ENCODE measurements at places on chromosomes 2 and 18. TPM values are rescaled to one million over a fixed set of nuclear protein-coding genes. Genes with fewer than 3 reads are reported as not detected.

Gene IL36A
- 0.53 TPM for total RNA-seq

Gene STARD6
- total RNA-seq, result not detected

Gene OR6B2
- total RNA-seq, result not detected

Gene PROC
- not detected for total RNA-seq

Gene WDPCP
- 9.6 TPM for total RNA-seq

Gene NT5C1B
- total RNA-seq, result not detected

Gene C2orf15
- 1.8 TPM for total RNA-seq

Gene TMEM131
- 26.8 TPM for total RNA-seq

Gene CPLX4
- total RNA-seq, result not detected

Gene CYS1
- total RNA-seq, result not detected

Gene GFPT1
- 30.9 TPM for total RNA-seq

Gene ERLEC1
- total RNA-seq, result 27.1 TPM

Gene MATN3
- not detected for total RNA-seq

Gene SERPINB10
- not detected for total RNA-seq

Gene ASB1
- total RNA-seq, result 25.3 TPM

Gene CTAGE1
- total RNA-seq, result not detected

Gene INPP5D
- 121 TPM for total RNA-seq

Gene DYNC2LI1
- total RNA-seq, result 1.4 TPM

Gene CIAO1
- total RNA-seq, result 58.0 TPM

Gene FAM110C
- 0.19 TPM for total RNA-seq

Gene ERBB4
- not detected for total RNA-seq

Gene SUPT7L
- total RNA-seq, result 55.5 TPM

Gene SPC25
- total RNA-seq, result 0.22 TPM

Gene EGR4
- 0.22 TPM for total RNA-seq

Gene MTHFD2
- total RNA-seq, result 25.8 TPM

Gene CHN1
- 4.6 TPM for total RNA-seq

Gene DCDC2C
- total RNA-seq, result not detected

Gene INHA
- total RNA-seq, result not detected

Gene MC5R
- total RNA-seq, result not detected

Gene AFF3
- 5.5 TPM for total RNA-seq

Gene FBXO15
- total RNA-seq, result 1.3 TPM

Gene ARHGAP28
- not detected for total RNA-seq

Gene PSD4
- total RNA-seq, result 86.2 TPM

Gene CACNB4
- 0.35 TPM for total RNA-seq

Gene ATP6V1B1
- not detected for total RNA-seq

Gene CROCC2
- not detected for total RNA-seq

Gene STPG4
- total RNA-seq, result not detected

Gene TTN
- 22.9 TPM for total RNA-seq

Gene DNAJC5G
- not detected for total RNA-seq

Gene MDH1
- total RNA-seq, result 94.8 TPM

Gene POTEE
- total RNA-seq, result 0.08 TPM

Gene CFAP65
- not detected for total RNA-seq

Gene NPHP1
- 0.33 TPM for total RNA-seq

Gene MYCN
- total RNA-seq, result not detected
